ENCODE measurements at places on chromosomes 2 and 18.
A peak's percentile ranks its signal among the peaks of the same experiment; 100 is the strongest.

- DNase-seq = no peak
Observed at GRCh38 chr2:23532391-23533337, 147.7 kb downstream of the KLHL29 start.

- no peak for DNase-seq
Observed at GRCh38 chr2:234661175-234661574, 164.3 kb upstream of the ARL4C start.

GRCh38 chr2:187408926-187409325 lies 39.1 kb downstream of the CALCRL start:
- DNase-seq = no peak

- no peak for DNase-seq
Observed at GRCh38 chr2:174399171-174399570, 3.6 kb downstream of the SCRN3 start.

- DNase-seq = no peak
Observed at GRCh38 chr2:197497326-197497725, 2.3 kb downstream of the HSPD1 start.

DNA sequence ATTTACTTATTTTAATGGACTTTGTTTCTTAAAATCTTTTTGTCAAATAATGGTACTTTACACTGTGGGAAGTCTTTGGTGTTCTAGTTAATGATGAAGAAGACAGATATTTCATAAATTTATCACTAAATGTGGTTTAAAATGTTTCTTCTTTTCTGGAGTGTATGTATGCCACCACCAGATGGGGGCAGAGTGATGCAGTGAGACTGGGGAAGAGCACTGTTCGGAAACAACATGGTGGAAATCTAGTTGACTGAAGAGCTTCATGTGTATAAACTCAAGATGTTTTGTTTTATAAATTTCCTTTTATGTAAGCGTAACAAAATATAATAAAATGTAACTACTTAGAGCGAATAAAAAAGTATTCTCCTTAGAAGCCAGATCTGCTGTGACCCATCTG lies 195.1 kb downstream of the KCNE4 start:
- peak; percentile 62 for DNase-seq

DNA sequence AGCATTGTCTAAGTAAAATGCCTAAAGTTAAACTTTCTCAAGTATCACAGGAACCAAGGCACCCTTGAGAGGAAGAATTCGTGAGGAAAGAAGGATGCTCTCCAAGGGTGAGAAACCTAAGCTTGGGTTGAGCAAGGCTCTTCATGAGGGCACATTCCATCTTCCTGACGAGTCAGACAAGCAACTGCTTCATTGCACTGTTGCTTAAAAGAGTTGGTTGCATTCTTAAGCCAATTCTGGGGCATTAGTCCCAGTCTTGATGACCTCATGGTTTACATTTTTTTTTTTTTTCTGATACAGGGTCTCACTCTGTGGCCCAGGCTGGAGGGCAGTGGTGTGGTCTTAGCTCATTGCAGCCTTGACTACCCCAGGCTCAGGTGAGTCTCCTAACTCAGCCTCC lies 237.5 kb downstream of the ACTR3 start:
- DNase-seq = no peak

DNA sequence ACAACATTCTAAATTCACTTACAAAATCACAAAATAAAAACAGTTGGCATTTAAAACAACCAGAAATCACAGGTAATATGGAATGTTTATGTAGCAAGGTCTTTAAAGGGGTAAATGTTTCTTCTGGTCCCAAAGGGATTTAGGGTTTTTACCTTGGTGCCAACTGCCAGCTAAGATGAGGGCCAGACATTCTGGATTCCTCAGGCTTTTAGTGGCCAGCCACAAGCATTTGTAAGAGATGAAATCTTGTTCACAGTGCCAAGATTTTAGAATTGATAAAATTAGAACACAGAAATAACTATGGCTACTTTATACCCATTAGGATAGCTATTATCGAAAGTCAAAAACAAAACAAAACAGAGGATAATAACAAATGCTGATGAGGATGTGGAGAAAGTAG lies 60.4 kb upstream of the CDKL4 start:
- DNase-seq = peak; percentile 65
